Left renal cortex interstitium (tissue), 4 donors: ENCODE measurements at places on chromosomes 2 and 18. TPM values are rescaled to one million over a fixed set of nuclear protein-coding genes. Genes with fewer than 3 reads are reported as not detected.

- no peak for DNase-seq
Measured at GRCh38 chr2:10370390-10370789, 67.7 kb downstream of the HPCAL1 start.

The ANKRD30B gene
- polyA plus RNA-seq = 0.14 TPM

The SERPINB12 gene
- not detected for polyA plus RNA-seq

- no peak for DNase-seq
Measured at GRCh38 chr2:1714291-1715064, 29.8 kb downstream of the PXDN start.

DNA sequence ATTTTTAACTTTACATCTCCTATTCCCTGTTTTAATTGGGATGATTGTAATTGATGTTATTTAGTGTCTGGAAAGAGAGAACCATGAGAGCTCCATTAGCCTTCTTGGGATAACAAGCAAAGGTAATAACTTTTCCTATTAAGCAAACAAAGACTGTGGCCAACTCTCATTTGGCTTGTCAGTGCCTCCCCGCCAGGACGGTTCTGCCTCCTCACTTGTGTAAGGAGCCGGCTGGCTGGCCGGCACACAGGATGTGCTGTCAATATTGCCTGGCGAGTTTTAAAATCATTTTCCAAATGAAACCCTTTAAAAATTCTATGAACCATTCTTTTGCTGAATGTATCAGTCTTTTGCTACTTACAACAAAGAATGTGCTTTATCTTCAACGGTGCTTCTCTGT lies 898.3 kb downstream of the CPS1 start:
- no peak for DNase-seq

DNA sequence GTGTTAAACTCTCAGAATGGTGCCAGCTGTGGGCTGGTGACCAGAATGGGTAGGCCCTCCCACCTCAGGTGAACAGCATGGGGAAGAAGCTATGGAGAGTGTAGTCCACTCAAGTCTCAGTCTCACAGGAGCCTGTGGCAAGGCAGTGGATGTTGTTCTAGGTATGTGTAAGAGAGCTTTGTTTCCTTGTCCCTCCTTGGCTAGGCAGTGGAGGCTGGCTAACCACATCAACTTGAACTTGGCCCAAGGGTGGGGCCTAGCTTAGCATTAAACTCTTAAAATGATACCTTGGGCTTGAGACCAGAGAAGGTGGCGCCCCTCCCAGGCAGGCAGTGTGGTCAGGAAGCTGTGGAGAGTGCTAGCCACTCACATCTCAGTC lies 53.2 kb upstream of the SLC4A10 start:
- DNase-seq = no peak

The REG3G gene
- not detected for polyA plus RNA-seq

GRCh38 chr2:49801898-49802450 lies 647.7 kb upstream of the FSHR start:
- no peak for DNase-seq

The DYSF gene
- 15.5 TPM for polyA plus RNA-seq

- DNase-seq = no peak
Measured at GRCh38 chr2:57429831-57430230, 616.8 kb upstream of the VRK2 start.

- no peak for DNase-seq
Measured at GRCh38 chr2:39481611-39482010, 44.5 kb upstream of the MAP4K3 start.

DNA sequence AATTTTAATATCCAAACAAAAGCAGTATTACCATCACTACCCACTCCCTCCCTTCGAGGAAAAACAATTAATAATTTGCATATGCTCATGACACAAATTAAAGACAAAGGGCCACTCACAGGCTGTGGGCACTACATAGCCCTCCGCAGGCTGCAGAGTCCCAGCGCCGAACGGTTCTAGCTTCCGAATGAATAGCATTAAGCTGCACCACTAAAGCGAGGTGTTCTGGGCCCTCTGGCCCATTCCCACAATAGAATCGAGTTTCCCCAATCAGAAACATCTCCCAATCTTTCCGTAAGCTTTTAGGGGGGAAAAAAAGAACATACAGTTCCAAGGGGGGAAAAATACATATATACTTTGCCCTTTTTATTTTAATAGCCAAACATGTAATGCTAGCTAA lies 14.5 kb upstream of the SIX3 start:
- no peak for DNase-seq

The VWC2L gene
- 0.08 TPM for polyA plus RNA-seq

DNA sequence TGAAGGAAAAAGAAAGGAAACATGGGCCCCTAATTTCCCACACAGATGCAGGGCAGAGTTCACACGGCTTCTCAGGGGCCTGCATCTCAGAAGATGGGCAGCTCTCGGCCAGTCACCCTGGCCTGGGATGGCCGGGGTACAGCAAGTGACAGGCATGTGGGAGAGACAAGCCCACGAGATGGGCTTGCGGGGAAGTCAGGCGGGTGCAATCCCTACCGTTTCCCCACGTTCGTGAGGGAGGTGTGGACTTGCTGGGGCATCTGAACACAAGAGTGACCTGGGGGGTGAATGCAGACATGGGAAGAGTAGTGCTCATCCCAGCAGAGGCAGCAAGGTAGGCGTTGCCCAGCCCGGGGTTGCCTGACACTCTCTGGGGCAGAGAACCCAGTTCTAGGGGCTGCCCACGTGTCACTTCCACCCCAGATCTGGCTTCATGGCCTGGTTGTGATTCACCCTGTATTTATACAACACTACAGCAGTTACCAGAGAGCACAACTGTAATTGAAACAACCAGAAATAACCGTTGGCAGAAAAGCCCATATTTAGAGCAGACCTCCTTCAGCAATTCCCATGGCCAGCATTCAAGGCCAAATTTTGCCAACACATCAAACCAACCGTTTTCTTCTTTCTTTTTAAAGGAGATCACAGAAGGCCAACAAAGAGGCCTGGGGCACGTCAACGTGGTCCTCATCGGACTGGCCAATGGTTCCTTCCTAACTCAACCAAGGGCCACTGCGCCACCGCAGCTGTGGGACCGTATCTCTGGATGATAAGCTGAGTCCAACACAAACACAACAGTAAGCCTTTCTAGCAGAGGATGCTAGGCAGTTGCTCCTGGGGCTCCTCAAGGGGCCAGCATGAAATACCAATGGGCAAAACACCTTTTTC lies 58.4 kb downstream of the PARD6G start:
- no peak for DNase-seq

The CNDP1 gene
- 1.8 TPM for polyA plus RNA-seq

- no peak for DNase-seq
Measured at GRCh38 chr2:187364696-187365095, 83.4 kb downstream of the CALCRL start.

The TFCP2L1 gene
- 65.9 TPM for polyA plus RNA-seq

GRCh38 chr18:21834299-21834660 lies 93.7 kb downstream of the MIB1 start:
- DNase-seq = no peak

DNA sequence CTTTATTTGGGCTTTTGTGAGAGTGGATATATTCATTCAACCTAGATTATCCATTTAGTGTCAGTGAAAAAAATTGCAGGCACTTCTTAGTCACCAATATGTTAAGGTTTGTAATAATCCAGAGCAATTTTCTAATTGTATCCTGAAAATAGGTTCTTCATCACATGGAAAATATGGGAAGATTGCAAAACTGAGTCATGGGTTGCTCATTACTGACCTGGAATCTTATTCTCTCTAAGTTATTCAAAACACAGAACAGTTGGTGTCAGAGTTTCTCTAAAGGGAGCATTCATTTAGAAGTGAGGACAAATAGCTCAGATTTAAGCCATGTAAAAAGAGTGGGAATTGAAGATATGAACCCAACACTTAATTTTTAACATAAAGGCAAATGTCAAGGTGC lies 181.3 kb downstream of the IKZF2 start:
- no peak for DNase-seq

- no peak for DNase-seq
Measured at GRCh38 chr2:212348501-212348900, 190.1 kb downstream of the ERBB4 start.
